ENCODE measurements at places on chromosomes 11 and 22.
A peak's percentile ranks its signal among the peaks of the same experiment; 100 is the strongest.

DNA sequence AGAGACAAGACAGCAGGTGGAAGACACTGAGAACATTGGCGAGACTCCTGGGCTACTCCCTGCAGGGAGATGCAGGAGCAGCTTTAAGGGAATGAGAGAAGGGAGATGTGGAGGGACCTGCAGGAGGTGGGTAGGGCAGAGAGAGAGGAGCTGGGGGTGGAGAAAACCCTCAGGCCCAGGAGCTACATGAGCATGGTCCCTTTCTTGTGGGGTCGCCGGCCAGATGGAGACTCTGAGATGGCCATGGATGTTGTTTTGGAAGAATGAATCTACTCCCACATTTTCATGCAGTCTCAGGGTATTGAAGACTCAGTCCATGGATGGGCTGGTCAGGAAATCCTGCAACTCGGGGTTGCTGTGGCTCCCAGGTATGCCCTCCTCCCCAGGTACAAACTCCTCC is 1381.9 kb downstream of the TBC1D22A start:
- DNase-seq, result no peak

DNA sequence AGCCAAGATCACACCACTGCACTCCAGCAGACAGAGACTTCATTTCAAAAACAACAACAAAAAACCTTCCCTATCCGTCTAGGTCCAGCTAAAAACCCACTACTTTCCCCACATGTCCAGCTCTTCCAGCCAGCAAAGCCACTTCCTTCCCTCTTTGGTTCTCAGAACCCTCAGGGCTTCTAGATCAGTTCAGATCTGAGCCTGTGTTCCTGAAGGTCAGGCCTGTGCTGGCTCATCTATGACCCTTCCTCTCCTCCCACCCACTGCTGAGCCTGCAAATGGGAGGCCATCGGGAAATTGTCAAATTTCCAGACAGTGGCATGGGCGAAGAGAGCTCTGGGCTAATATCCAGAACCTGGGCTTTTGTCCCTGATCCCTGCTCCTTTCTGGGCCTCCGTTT is 37.8 kb downstream of the SLCO2B1 start:
- no peak for DNase-seq

DNA sequence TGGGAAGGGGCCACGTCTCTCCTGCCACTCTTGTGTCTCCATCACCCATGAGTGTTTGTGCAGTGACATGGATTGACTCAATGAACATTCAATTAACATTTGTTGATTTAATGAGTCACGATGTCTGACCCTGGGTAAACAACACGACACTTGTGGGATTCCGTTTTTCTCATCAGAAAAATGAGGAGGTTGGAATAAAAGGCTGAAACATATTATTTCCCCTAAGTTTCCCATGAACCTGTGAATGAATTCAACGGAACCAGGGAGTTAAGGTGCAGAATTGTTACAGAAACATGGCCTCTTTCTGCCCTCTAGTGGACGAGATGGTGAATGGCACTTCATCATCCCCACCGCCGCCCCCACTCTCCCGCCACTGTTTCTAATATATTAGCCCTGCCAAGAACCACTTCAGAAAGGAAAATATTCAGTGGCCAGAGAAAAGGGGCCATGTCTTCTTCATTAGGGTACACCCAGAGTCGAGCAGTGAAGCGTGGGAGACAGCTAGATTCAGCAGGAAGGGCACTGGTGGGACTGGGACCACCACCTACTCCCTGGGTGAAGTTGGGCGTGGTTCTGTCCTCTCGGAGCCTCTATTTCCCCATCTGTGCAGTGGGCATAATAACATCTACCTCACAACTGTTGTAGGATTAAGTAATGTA is 46.3 kb upstream of the SYT13 start:
- peak; percentile 16 for DNase-seq

DNA sequence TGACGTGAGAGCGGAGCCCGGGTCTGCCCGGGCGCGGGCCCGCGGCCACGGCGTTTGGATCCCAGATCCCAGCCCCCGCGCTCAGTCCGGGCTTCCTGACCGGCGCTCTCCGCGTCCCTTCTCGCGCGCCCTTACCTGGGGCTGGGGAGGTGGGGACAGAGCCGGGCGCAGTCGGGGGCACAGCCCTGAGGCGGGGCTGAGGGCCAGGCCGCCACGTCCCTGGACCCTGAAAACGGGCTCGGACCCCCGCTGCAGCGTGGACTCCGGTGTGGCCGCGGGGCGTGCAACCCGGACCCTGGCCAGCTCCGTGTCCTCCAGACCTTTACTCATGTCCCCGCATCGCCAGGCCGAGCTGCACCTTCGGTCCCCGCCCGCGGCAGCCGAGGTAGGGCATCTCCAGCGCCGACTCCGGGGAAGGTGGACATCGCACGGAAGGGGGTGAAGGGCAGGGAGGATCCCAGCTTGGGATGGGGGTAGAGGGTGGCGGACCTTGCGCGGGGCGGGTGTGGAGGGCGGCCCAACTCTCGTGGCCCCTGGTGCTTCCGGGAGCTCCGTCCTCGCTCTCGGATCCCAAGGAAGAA is 9.9 kb upstream of the AIFM3 start:
- no peak for DNase-seq

DNA sequence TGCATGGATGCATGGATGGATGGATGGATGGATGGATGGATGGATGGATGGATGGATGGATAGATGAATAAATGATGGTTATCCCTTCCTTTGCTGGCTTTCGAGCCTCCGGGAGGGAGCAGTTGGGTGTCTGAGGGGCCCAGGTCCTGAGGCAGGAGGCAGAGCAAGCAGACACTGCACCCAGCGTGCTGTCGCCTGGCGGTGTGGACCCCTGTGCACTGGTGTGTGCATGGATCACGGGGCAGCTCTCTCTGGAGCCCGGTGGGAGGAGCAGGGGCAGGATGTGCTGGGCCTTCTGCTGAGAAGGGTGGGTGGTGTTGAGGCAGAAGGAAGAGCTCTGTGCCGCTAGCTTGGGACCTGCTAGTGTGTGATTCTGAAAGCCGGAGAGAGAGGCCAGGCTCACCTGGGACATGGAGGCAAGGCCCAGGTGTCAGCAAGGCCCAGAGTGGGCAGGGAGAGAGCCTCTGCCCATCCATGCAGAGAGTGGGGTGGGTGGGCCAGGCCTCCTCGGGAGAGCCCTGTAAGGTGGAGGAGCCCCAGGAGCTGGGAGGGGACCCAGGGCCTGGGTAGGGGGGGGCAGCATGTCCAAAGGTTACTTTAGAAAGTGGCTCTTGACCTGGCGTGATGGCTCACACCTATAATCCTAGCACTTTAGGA is 254.4 kb downstream of the BRD1 start:
- no peak for DNase-seq
